ENCODE measurements at places on chromosomes 6 and 20. TPM values are rescaled to one million over a fixed set of nuclear protein-coding genes. Genes with fewer than 3 reads are reported as not detected.

DNA sequence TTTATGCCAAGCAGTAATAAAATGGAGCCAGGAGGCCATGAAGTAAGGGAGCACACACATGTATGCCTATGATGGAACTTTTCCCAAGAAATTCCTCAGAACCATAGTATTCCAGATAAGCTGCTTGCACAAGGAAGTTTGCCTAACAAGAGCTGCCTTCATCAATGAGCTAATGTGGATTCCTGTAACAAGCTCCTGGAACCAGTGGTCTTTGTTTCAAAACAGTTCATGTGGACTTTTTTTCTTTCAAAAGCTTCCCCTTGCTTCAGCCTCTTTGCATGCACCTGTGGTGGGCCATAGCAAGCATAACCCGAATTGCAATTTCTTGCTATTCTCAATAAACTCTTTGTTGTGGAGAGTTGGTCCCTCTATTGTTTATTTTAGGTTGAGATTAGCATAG is 359.6 kb downstream of the UTRN start:
- DNase-seq = no peak

DNA sequence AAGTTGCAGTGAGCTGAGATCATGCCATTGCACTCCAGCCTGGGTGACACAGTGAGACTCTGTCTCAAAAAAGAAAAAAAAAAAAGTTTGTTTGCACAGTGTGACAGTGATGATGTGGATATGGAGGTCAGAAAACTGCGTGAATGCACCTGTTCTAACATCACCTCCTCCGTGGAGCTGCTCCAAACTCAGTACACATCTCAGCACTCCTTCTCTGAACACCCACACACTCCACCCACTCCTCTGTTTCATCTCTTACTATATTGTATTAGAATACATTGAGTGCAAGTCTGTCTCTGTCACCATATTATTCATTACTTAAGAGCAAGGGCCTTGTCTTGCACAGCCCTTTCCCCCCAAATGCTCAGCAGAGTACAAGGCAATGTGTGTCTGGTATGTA is 51.5 kb upstream of the ENPP4 start:
- DNase-seq = no peak

DNA sequence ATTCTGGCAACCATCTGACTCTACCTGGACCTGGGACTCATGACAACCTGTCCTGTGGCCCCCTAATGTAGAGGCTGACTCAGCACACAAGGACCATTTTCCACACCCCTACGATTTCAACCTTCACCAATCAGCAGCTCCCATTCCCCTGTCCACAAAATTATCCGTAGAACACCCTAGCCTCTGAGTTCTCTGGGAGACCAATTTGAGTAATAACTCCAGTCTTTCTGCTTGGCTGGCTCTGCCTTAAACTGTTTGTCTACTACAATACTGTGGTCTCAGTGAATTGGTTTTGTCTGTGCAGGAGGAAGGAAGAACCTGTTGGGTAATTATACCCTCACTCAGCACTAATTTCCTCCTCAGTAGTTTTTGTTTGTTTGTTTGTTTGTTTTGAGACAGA is 99.3 kb upstream of the MRPS10 start:
- no peak for DNase-seq

GRCh38 chr6:4403828-4404227 is 268.5 kb upstream of the ECI2 start:
- DNase-seq = no peak

DNA sequence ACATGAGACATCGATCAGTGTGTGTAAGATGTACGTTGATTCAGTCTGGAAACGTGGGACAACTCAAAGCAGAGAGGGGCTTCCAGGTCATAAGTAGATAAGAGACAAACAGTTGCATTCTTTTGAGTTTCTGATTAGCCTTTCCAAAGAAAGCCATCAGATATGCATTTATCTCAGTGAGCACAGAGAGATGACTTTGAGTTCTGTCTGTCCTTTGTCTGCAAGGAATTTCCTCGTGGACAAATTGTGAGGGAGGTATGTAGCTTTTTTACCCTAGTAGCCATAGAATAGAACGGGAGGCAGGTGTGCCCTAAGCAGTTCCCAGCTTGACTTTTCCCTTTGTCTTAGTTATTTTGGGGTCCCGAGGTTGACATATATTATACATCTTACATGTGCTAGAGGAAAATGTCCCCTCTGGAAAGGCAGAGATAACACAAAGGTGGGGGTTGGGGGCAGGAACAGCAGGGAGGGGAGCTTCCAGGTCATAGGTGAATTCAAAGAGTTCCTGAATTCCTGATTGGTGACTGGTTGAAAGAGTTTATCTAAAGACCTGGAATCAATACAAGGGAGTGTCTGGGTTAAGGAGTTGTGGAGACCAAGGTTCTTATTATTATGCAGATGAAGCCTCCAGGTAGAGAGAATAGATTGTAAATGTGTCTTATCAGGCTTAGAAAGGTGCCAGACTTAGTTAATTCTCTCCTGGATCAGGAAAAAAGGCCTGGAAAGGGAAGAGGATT is 237.0 kb downstream of the NFATC2 start:
- DNase-seq = no peak

DNA sequence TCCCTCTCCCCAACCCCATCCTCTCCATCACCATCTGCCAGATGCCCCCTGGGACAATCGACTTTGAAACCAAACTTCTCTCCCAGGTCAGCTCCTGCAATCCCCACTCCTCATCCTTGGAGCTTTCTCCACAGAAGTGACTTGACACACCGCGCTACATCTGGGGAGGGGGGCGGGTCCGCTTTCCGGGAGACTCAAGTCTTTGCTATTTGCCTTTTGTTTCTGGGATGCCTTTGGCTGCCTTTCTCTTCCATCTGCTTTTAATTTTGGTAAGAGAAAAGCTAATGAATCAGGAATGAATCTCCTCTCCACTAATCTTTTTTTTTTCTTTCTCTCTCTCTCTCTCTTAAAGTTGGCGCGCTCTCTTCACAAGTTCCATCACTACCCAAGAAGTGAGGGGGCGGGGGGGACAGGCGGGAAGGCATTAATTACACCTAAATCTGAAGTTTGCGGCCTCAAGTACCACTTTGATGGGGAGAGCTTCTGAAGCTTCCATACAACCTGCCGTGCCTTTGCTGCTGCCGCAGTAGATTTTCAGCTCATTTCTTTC is 664 bp upstream of the TPBG start:
- no peak for DNase-seq

- no peak for DNase-seq
Measured at GRCh38 chr6:39051399-39052122, 3.0 kb downstream of the GLP1R start.

GRCh38 chr6:149642829-149643580 is 5.5 kb downstream of the KATNA1 start:
- no peak for DNase-seq

DNA sequence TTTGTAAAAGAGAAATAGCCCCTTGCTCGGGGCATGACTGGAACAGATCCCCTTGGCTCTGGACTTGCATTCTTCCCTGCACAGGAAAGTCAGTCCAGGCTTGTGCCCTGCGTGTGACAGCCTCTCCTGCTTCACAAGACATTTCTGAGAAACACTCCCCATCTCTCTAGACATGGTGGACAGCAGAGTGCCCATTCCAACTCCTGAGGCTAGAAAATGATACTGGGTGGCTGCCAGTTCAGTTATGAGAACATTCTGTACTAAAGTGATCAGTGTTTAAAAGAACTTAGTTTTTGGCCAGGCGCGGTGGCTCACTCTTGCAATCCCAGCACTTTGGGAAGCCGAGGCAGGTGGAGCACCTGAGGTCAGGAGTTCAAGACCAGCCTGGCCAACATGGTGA is 41.3 kb downstream of the TGM3 start:
- no peak for DNase-seq

DNA sequence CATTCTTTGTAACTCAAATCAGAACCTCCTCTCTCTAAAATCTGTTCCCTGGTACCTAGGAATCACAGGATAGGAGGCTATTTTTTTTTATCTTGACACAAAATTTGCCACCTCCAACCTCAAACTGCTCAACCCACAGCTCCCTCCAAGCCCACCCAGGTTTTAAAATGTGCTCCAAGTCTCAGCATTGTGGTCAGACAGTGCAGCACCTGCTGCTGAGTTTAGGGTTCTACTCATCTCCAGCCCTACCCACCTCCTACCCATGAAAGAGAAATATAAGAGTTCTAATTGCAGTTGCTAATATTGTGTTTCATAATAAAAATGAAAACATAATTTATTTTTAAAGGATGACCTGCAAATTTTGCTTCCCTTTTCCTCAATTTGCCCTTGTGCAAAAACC is 496.5 kb downstream of the MAFB start:
- DNase-seq = no peak

- DNase-seq = no peak
Measured at GRCh38 chr6:150666071-150666470, 66.4 kb downstream of the PLEKHG1 start.

- DNase-seq = no peak
Measured at GRCh38 chr20:12223057-12223456, 305.4 kb downstream of the BTBD3 start.

DNA sequence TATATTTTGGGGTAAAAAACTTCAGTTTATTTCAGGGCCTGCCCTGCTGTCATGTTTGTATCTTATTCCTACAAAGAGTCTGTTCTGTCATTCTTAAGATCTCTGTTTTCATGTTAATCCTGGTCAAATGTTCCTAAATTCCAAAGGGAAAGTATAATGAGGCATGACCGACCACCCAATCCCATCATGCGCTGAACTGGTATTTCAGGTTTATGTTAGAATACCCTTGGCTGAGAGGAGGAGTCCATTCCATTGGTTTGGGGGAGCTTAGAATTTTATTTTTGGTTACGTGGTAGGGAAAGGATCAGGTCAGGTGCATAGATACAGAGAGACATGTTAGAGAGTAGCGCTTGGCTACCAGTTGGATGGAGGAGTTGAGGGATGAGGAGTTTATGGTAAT is 25.7 kb downstream of the CFAP61 start:
- DNase-seq = no peak

GRCh38 chr6:99014061-99014460 is 66.3 kb upstream of the FBXL4 start:
- no peak for DNase-seq

DNA sequence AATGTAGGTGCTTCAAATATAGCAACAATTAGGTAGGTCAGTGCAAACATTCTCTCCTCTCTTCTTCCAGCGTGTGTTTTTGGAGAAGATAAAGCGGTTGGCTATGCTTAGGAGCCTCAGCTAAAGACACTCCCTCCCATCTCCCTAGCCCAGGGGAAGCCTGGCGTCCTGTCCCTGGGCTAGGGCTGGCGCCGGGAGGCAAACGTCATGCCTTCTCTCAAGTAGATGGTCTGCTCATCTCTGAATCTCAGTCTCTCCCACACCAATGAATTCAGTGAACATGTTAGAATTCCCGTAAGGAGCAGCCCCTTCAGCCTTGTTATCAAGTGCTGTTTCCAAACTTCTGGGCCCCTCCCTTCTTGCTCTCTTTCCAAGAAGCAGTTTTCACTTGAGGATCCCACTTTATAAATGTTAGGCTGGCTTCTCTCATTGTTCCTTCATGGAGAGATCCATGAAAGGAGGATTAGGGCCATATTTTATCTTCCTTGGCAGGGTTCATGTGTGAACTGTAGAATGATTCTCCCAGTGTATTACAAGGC is 142.8 kb downstream of the CLIC5 start:
- DNase-seq = no peak

GRCh38 chr6:141388666-141389065 is 744.1 kb upstream of the GJE1 start:
- no peak for DNase-seq

- DNase-seq = no peak
Measured at GRCh38 chr6:14075095-14075503, 42.5 kb upstream of the CD83 start.

DNA sequence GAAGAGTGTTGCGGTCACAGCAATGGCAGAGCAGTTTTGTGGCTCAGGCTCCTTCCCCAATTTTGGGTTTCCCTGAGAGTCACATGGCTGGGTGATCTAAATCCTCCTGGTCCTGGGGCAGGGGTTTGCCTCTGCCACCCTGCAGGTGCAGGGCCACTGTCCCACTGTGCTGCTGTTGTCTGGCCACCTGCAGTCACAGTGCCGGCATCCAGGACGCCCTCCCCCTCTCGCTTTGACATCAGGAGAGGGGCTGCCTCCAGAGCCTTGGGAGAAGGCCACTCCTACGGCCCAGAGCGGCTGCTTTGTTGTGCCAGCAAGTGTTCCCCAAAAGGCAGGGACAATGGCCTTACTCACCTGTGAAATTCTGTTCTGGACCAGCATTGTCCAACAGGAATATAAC is 449.0 kb downstream of the QKI start:
- DNase-seq = no peak

DNA sequence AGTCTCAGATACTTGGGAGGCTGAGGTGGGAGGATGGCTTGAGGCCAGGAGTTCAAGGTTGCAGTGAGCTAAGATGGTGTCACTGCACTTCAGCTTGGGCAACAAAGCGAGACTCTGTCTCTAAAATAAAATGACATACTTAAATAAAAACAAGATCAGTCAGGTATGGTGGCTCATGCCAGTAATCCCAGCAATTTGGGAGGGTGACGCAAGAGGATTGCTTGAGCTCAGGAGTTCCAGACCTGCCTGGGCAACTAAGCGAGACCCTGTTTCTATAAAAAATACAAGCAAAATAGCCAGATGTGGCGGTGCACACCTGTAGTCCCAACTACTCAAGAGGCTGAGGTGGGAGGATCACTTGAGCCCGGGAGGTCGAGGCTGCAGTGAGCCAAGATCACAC is 149.6 kb downstream of the ZFP64 start:
- no peak for DNase-seq

GRCh38 chr6:149563928-149564325 is 2.2 kb upstream of the GINM1 start:
- DNase-seq = no peak

DNA sequence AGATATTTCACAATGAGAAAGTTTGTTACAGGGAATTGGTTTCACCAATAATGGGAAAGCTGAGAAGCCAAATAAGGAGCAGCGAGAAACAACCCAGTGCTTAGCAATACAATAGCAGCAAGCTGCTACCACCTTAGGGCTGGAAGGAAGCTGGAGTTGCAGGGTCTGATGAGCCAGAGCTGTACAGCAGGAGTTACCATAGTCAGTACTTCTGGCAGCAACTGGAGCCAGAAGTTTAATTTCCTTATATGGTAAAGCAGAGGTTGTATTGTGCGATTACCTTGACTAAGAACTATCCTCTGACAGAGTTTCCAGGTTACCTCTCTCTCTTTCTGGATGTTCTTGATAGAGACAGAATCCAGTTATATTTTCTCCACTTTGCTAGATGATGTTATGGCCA is 137.1 kb upstream of the OLIG3 start:
- no peak for DNase-seq

The PRDM1 gene
- total RNA-seq = 1.4 TPM

The KPNA5 gene
- total RNA-seq = 6.8 TPM

The ANKRD6 gene
- total RNA-seq = 2.7 TPM

The REM1 gene
- total RNA-seq = not detected

The OPRM1 gene
- total RNA-seq = not detected

The PSORS1C2 gene
- not detected for total RNA-seq

The PROKR2 gene
- total RNA-seq = not detected

All from PC-9 (cell line).